ENCODE measurements at places on chromosomes 5 and 9. TPM values are rescaled to one million over a fixed set of nuclear protein-coding genes. Genes with fewer than 3 reads are reported as not detected.

DNA sequence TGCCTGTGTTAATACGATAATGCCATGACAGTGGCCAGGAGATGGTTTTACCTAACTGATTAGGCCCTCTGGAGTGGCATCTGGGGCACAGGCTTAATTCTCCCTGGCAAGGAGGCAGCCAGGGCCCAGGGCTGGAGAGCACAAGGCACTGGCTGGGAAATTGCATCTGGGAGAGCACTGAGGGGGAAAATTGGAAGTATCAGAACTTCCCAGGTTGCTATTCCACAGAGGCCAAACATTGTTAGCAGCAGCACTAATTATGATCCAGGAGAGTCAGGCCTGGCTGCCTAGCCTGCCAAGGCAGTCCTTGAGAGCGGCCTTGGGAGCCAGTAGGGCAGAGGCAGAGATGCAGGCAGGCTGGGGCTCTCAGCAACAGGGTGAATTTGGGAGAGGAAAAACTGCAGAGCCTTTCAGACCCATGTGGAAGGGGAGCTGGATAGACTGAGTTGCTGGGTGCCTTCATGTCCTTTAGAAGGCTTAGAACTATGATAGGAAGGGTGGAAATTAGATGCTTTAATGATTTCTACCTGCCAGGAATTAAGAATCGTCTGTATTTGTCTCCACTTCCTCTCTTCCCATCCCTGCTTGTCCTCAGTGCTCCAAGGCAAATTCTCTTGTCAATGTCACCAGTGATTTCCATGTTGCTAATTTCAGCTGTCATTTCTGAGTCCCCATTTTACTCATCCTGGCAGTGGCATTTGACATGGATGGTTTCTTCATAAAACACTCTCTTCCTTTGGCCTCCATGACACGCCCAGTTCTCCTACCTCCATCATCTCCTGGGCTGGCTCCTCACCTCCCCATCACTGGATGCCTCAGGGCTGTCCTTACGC is 56.1 kb upstream of the HSPA9 start:
- no peak for DNase-seq

DNA sequence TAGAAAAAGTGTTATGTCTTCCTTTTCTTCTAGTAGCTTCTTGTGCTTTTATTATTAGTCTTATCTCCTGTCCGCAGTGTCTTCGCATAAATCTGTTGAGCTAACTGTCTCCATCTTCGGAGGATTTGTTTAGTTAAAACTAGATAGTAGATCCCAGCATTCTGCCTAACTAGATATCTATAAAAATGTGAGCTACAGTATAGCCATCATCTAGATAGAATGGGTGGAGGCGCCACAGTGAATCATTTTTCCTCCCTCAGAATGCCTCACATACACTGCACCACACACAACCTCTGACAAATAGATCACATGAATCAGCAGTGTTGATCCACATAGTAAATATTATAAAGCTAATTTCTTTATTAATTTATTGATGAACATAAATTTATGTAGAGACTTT is 220.3 kb upstream of the GAS1 start:
- no peak for DNase-seq

DNA sequence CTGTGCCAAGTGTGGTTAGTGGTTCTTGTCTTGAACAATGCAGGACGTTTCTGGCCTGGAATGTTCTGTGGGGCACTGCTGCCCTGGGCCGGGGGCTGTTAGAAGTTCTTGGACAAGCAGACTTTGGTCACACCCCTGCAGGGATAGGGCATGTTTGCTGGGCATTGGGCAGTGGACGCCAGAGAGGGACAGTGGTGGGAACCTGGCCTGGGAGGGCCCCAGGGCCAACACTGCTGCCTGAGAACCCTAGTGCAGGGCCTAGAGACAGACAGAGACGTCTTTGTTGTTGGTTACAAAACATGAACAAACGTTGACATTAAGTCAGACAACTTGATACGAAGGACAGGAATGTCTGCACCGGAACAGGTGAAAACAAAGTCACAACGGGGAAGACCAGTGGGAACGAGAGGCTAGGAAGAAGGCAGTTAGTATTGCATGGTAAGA is 57.0 kb downstream of the WNK2 start:
- DNase-seq, result no peak

DNA sequence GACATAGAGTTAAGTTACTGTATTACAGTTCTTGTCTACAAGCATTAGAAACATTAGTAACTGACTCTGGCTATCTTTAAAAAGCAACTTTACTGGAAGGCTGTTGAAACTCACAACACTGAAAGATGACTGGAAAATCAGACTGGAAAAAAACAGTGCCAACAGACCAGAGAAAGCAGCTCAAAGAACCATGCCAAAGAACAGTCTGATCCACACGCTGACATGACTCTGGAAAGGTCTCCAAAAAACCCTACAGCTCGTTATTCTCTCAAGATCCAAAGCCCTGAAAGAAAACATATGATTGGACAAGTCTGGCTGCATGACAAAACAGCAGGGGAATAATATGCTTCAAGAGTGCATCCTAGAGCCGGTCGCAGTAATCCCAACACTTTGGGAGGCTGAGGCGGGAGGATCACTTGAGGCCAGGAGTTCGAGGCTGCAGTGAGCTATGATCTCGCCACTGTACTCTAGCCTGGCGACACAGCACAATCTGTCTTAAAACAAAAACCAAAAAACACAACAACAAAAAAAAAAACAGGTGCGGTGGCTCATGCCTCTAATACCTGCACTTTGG is 5.6 kb downstream of the GOLPH3 start:
- DNase-seq, result no peak

- no peak for DNase-seq
Measured at GRCh38 chr5:167533814-167534795, 757.3 kb upstream of the WWC1 start.

DNA sequence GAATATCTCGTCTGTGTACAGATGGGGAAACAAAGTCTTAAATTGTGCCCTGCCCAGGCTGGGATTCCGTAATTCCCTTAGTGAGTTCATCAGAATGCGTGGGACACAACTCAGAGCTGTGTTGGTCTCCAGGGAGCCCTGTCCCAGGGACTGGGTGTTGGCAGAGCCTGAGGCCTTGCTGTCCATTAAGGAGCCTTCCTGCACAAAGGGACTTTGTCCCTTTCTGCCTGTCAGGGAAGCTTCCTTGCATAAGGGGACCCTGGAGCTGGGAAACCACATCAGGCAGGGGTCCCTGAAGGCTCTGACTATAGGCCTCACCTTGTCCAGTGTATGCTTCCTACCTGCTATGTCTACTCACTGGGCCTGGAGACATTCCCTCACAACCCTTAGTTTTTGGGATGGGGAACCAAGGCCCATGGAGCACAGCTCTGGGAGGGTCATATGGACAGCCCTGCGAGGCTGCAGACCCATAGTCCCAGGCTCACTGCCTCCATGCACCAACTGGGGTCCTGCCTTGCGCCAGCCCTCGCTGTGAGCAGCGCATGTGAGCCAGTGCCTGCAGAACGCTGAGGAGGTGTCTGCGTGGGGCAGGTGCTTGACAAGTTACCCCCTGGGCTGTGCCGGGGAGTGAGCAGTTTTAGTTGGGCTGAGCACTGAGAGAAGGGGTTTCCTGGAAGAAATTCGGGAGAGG is 1.6 kb downstream of the CARD19 start:
- peak; percentile 33 for DNase-seq

- no peak for DNase-seq
Measured at GRCh38 chr9:138069731-138070456, 192.3 kb downstream of the CACNA1B start.

DNA sequence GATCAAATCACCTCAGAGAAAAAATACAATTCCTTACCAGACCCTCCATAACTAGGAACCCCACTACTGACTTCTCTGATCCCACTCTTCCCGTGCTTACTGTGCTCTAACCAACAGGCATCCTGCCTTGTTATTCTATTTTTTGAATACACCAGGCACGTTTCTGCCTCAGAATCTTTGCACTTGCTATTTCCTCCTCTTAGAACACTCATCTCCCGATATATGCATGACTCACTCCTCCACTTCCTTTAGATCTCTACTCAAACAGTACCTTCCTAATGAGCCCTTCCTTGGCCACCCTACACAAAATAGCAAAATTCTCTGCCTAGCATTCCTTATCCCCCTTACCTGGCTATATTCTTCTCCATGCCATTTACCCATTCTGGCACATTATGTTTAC is 43.9 kb downstream of the MAPKAP1 start:
- peak; percentile 20 for DNase-seq

- no peak for DNase-seq
Measured at GRCh38 chr5:26700759-26701384, 337.5 kb downstream of the CDH9 start.

- DNase-seq, result no peak
Measured at GRCh38 chr9:87685871-87686519, 39.9 kb upstream of the CTSL start.

The PCDHA6 gene
- 0.43 TPM for total RNA-seq

DNA sequence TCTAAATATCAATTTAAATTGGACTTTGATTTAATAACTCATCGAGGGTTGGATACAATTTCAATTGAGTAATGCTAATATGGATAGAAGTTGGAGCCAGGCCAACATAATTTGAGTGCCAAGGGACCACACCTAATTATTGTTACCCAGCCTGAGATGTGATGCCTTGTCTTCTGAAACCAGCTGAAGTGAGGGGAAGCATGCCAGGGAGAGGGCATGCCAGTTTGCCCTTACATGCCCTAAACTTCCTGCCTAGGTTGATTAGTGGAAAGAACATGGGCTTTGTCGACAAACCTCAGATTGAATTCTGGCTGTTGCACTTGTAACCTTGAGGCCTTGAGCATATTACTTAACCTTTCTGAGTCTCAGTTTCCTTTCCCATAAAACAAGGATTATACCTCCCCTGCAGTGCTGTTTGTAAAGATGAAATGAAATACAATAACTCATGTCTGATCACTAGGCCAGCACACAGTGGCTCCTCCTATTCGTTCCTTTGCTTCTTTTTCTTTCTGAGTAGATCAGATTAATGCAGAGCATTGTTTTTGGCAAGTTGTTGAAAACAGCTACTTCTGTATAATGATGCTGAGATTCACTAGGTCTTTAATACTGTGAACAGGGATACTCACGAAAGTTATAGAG is 412.8 kb downstream of the TLE4 start:
- DNase-seq, result no peak

DNA sequence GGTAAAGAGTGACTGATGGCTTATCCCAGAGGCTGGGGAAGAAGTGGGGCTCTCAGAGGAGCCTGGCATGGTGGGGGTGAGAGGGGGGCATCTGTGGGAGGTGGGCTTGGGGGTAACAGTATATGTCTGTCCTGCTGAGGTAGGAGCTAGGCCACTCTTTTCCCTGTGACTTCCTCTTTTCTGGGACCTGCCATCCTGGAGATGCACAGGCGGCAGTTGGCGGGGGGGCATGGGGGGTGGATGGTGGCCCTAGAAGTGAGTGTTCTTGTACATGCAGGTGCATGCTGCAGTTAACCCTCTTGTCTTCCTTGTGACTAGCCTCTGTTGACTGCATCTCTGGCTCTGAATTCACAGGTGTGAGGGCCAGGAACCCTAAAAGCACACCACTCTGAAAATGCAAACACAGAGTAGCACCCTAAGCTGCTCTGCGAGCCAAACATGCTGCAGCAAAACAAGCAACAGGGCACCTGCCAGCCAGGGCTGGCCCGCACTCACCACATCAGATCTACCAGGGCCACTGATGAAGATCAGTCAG is 123.8 kb upstream of the SHB start:
- DNase-seq, result no peak

DNA sequence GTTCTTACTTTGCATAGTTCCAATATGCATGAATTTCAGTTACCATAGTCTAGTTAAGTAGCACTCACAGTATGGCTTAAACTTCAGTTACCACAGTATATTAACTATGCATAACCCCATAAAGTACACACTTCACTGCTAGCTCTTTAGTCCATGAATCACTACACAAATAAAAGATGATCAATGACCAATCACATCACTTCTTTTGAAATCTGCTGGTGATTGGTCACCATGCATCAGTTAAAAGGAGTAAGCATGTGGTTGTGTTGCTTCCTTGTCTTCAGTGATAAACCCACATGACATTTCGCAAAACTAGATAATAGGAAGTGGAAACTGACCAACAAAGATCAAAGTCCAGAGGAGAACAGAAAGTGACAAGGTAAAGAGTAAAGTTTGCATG is 79.0 kb downstream of the TAF11L14 start:
- no peak for DNase-seq

The GMCL2 gene
- not detected for total RNA-seq

DNA sequence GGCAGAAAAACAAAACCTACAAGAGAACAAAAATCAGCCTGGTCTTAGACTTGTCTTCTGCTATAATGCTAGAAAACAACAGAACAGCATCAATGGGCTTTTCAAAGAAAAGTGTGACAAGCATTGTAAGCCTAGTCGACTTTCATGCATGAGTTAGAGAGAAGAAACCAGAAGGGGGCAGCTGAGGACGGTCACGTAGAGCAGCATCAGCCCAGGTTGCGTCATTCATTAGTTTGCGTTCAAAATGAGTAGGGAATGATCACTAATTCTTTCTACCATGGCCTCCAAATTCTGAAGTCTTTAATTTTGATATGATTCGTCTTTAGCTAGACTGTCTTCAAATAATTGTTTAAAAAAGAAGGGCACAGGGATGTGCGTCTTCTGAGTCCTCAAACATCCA is 4.7 kb upstream of the ISCA1 start:
- DNase-seq, result peak; percentile 70

The TRPM3 gene
- total RNA-seq, result under 0.01 TPM

The PCDHA9 gene
- under 0.01 TPM for total RNA-seq

DNA sequence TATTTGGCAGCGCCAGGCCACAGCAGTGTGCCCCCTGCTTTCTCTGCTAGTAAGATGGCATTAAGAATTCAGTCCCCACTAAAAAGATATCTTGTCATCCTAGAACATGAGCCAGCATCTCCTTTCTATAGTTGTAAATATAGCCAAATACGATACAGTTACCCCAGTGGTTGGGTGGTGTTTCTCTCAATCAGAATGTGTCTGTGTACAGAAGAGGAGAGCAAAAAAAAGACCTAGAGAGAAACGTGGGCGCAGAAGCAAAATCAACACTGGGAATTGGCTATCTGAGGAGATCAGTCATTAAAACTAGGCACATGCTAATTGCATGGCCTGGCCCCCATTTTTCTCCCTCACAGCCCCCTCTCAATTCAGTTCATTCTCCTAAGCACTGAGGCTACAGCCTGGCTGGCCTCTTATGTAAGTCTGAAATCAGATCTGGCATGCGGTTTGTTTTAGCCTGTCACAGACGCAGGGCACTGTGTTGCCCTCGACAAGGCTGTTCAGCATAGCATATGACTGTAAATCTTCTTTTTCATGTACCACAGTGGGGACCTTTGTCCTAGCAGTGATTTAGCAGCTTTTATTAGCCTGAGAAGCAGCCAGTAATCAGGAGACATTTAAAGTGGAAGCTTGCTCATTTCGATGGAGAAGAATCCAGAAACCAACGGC is 57.8 kb downstream of the RORB start:
- peak; percentile 7 for DNase-seq

The DMRT2 gene
- not detected for total RNA-seq

- DNase-seq, result no peak
Measured at GRCh38 chr5:98923966-98924365, 4.8 kb downstream of the CHD1 start.

The SPEF2 gene
- total RNA-seq, result 4.3 TPM

Measured in fibroblast of villous mesenchyme (primary cell).